ENCODE measurements at places on chromosomes 11 and 22.

DNA sequence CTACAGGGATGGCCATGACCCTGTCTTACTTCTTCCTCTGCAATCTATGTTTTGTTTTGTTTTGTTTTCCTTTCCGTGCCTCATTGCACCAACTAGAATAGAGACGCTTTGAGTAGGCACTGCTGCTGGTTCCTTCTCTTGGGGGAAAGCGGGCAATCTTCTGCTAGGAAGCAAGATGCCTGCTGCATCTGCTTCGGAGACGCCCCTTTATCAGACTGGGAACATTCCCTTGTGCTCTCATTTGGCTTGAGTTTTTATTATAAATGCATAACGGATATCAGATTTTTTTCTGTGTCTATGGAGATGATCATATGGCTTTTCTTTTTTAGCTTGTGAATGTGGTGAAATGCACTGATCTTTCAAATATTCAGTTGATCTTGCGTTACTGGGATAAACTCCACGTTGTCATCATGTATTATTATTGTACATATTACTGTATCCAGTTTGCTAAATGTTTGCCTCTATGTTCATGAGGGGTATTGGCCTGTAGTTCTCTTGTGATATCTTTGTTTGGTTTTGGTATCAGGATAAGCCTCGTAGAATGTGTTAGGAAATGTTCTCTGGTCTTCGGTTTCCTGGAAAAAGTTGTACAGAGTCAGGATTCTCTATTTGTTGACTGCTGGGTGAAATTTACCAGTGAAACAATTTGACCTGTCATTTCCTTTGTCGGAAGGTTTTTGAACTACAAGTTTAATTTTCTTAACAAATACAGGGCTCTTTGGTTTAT lies 23.4 kb upstream of the KRTAP5-6 start:
- no peak for DNase-seq

- no peak for DNase-seq
Measured at GRCh38 chr11:116791813-116792143, at the start of gene APOA5. Gene APOA5, minus strand, starts transcription at chr11:116791879. Its CDS starts 19 bp downstream, at chr11:116791860.

GRCh38 chr11:36312611-36313472 lies 16.8 kb downstream of the PRR5L start:
- DNase-seq, result no peak

DNA sequence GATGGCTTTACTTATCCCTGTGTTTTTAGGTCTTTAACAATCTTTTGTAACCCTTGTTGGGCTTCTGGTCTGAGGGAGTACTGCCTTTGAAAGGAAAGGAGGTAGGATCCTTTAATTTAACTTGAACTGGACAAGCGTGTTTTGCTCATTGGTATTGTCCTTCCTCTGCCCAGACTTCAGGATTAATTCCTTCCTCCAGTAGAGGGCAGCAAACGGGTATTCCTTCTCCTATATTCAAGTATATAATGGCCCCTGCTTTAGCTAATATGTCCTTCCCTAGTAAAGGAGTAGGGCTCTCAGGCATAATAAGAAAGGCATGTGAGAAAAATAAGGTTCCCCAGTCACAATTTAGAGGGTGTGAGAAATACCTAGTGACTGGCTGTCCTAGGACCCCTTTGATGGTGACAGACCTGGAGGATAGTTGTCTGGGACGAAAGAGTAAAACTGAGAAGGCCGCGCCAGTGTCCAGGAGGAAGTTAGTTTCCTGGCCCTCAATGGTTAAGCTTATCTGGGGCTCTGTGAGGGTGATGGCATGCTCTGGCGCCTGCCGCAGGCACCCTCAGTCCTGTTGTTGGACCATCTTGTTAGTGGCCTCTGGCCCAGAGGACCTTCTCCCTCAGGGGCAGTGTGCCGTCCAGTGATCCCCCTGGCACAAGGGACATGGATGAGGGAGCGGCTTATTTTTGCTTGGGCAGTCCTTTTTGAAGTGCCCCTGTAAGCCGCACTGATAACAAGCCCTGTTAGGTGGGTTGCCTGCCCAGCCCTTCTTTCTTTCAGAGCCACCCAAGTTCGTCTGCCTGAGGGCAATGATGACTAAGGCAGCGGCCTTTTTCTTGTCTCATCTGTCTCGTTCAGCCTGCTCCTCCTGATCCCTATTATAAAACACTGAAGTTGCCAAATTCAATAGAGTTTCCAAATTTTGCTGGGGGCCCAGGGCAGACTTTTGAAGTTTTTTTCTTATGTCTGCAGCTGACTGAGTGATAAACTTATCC lies 51.8 kb downstream of the C11orf71 start:
- DNase-seq, result peak; percentile 73

DNA sequence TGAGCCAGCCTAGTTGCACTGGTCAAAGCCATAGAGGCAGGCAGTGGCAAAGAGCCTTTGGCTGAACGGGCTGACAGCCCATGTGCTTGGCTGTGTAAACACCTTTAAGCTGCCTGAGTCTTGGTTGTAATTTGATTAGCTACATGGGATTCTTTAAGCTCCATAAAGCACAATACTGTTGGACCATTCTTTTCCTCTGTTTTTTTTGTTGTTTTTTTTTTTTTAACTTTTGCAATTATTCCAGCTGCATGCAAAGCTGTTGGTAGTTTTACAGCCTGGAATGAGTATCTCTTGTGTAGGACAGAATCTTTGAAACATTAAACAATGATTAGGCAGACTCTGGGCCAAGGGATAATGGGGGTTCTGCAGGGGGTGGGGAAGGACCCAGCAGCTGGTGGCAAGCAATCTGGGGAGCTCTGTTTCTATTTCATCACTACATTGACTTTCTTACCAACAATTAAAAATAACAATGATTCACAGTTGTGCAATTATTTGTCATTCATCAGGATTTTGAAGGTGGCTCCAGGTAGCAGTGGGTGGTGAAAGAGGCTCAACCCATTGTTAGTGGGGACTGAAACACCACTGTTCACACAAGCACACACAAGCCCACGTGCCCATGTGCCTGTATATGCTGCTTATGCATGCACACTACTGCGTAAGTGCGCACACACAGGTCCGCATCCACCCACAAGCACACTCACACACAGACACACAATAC lies 69.5 kb upstream of the CSNK2A3 start:
- DNase-seq, result no peak

- peak; percentile 6 for DNase-seq
Measured at GRCh38 chr11:16902182-16902581, 112.0 kb downstream of the PLEKHA7 start.

GRCh38 chr22:43825651-43826050 lies 13.5 kb upstream of the EFCAB6 start:
- no peak for DNase-seq

DNA sequence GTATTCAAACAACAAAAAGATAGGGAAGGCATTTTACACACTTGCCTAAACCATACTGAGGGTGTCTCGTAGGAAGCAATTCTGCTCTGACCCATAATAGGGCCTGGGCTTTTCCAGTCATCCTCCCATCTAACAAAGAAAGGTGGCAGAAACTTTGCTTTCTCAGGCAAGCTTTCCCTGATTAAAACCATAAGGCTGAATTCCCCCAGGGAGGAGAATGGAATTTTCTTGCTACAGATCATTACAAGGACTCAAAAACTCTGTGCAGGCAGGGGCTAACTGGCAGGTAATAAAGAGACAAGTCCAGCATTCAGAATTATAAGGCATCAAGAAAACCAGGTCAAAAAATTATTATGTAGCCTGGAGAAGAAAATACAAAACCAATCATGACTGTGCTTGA lies 90.4 kb downstream of the RBFOX2 start:
- no peak for DNase-seq

DNA sequence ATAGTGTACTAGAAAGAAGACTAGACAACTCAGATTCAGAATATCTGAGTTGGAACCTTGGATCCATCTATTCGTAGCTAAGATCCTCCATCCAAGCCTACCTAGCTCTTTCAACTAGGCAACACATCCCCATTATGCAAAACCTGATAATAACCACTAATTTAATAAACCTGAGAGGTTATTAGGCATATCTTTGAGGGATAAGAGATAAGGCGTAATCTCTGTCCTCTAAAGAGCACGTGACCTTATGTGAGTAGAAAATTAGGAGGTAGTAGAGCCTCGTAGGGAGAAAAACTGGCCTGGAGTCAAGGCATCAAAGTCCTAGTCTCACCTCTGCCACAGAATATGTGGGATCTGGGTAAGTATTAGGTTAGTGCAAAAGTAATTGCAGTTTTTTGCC lies 87.8 kb downstream of the FAM168A start:
- no peak for DNase-seq

- DNase-seq, result no peak
Measured at GRCh38 chr11:19323502-19323901, 82.8 kb upstream of the E2F8 start.

GRCh38 chr11:77424644-77425043 lies 49.2 kb downstream of the PAK1 start:
- DNase-seq, result no peak

DNA sequence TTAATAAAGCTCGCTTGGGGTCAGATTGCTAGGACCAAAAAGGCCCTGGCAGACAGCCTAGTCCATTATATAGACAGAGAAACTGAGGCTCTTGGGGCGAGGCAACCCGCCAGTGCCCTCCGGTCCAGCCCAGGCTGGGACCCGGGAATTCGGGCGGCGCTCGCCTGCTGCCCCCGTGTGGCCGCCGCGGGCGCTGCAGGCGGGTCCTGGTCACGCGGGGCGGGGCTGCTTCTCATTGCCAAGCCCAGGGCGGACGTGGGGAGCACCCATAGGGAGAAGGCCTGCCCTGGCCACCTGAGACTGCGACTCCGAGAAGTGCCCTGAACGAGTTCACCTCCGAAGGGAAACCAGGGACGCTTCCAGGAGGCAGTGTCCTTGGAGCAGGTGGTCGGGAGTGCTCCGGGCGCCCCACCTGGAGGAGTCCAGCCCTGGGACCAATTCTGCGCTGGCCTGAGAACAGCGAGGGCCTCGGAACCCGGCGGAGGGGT lies 36.0 kb upstream of the CSNK1E start:
- DNase-seq, result peak; percentile 66

DNA sequence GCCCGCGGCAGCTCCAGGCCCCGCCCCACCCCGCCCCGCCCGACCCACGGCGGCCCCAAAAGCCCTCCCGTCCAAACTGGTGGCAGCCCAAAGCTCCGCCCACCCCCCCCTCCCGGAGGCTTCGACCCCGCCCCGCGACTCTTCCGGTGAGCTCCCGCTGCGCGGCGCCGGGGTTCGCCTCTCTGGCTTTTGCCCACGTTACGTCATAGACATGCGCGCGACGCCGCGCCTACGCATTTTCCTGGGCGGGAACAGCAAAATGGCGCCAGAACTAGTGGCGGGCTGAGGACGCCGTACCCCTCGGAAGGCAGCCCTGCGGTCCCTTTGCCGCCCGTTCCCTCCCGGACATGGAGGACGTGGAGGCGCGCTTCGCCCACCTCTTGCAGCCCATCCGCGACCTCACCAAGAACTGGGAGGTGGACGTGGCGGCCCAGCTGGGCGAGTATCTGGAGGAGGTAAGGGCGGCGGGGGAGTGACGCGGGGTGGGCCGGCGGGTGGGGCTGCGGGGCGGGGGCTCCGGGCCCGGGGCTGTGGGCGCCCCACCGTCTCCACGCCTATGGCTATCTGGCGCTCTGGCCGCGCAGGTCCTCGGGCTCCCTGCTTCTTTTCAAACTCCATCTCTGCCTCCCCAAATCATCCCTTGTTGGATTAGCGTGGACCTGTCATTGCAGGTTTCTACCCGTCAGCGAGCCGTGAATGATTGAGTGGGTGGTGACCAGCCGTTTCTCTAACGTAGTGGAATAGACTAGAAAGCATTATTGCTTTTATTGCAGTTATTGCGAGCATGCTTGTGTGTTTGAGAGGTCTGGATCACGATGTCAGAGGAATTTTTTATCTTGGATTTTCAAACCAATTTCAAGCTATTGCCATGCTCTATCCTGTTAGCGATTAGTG lies at the start of gene NCAPH2:
NCAPH2 (plus strand) TSS at position 234 of the 894 bp plus-strand sequence; CDS start at position 348, 114 bp downstream.
- peak; percentile 97 for DNase-seq

GRCh38 chr22:18000441-18001039 lies 23.8 kb downstream of the MICAL3 start:
- no peak for DNase-seq

GRCh38 chr11:100294748-100295147 lies 392.3 kb upstream of the ARHGAP42 start:
- no peak for DNase-seq

DNA sequence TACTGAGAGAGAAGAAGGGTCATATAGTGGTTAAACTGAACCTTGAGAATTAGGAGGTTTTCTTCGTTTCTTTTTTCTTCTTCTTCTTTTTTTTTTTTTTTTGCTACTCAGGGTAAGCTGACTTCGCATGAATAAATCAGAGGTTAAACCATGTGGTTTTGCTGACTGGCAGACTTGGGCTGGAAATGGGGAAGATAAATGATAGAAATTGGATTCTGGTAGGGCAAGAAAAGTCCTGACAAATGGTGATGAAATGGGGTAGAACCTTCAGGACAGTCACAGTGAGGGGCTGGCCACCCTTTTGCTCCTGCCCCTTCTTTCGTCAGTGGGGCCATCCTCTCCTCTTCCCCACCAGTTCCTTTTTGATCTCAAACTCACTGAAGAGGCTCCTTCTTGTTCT lies 1.6 kb upstream of the SWAP70 start:
- no peak for DNase-seq

GRCh38 chr11:5369789-5370188 lies 13.8 kb upstream of the OR51M1 start:
- DNase-seq, result peak; percentile 31

DNA sequence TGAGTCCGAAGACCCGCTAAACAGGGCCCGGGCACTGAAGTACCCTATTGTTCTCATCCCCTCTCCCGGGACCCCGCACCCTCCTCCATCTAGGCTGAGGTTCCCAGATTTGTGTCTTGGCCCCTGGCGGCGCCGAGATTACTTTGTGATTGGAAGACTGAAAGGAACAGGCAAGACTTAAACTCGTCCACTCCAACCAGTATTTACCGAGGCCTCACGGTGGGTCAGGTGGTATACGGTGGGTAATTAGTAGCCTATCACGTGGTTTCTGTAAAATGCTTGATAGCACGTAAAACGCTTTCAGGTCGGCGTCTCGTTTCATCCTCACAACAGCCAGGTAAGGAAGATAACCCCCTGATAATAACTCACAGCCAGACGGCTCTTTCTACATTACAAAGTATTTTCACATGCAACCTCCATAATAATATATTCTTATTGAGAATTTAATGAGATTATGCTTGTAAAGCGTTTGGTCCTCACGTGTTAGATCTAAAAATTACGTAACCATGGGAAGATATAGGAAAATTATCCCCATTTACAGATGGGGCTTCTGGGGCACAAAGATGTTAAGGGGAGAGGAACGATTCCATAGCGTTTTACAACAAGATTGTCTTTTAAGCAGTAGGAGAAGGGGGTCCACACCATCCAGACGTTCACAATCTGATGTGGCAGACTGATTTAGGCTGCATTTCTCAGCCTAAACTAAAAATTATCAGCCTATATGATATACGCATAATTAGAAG lies 642 bp upstream of the PIK3C2A start:
- DNase-seq, result peak; percentile 69

DNA sequence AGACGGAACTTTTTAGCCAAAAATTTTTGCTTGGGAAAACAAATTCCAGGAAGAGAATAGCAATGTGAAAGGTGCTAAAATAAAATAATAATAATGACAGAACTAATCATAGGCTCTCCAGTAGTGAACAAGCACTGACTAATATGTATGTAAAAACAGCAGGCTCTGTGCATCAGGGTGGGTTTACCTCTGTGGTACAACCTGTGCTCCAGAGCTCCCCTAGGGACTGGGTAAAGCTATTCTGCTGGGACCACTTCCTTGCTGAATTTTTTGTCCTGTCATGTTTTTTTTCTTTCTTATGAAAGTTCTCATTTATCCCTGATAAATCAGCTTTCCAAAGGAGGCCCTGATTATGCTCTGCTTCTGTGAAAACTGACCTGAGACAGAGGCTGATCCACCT lies 18.8 kb downstream of the LUZP2 start:
- no peak for DNase-seq

GRCh38 chr11:73950869-73951710 lies at the start of gene DNAJB13:
Gene DNAJB13, plus strand, starts transcription at chr11:73951026. Its CDS starts 44 bp downstream, at chr11:73951070.
- DNase-seq, result peak; percentile 87

GRCh38 chr11:119051440-119052162 lies 5.4 kb downstream of the HYOU1 start:
- DNase-seq, result no peak
